Activated T-helper 1 cell treated with Interleukin-2 at 50 U/mL for 16 hours (primary cell): ENCODE measurements at places on chromosomes 3 and 15.

GRCh38 chr3:189902230-189903186 lies 218.2 kb downstream of the P3H2 start:
- DNase-seq = no peak

DNA sequence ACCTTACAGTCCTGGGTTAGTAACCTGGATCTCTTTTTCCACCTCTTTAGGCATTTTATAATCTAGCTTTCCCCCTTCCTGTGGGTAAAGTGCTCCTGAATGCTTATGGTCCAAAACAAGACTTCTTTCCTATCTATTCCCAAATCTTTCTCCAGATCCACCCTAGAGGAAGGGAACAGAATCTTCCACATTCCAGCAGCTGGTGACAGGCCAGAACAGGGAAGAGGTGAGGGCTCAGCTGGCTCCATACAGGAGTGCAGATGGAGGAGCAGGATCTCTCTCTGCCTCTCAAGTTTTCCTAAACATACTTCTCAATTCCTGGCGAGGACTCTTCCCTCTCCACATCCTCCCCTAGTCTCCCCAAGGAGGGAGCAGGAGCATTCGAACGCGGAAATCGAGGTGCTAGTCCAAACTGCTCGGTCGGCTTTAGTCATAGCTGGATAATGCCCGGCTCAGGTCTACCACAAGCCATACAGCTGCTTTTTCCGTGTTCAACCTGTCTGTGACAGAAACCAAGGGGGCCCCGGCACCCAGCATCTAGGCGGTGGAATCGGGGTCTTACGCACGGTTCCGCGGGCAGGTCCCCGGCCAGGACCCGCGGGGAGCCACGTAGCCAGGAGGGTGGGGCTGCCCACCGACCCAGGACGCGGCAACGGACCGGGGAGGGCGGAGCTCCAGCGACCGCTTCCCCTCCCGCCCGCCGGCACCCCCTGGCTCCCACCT lies 4.0 kb downstream of the RASSF1 start:
- no peak for DNase-seq

DNA sequence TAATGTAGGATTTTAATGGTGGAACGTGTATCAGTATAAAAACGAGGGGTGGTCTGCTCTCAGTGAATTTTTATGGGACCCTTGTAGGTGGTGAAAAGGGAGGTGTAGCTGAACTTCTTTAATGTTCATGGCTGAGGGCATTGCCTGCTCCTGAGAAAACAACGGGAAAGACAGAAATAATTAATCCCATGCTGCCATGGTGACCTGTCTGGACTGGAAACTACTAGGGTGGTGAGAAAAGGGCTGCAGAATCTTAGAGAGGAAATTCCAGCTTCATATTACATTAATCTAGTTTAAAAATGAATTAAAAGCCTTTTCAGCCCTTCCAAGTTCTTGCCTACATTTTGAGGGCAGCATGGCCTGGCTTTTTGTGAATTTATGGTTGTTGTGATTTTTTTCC lies 47.6 kb downstream of the ZBTB38 start:
- no peak for DNase-seq

- peak; percentile 27 for DNase-seq
Observed at GRCh38 chr15:84749111-84749991, 959 bp downstream of the ZNF592 start.

- peak; percentile 65 for DNase-seq
Observed at GRCh38 chr15:67456677-67457529, 64.0 kb upstream of the C15orf61 start.

DNA sequence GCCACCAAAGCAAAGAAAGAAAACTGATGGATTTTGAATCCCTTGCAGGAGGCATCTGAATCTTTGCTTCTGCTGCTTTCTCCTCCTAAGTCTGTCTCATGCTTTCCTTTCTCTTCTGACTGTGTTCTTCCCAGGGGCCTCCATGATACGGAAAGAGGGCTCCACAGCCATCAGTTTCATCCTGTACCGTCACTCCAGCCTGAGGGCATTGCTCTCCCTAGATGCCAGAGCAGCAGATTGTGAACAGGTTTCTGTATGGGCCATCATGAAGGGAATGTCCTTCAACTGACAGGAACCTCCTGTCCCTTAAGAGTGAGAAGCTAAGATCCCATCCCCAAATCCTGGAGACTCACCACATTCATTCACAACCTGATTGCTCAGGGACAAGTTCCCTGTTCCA lies 59.2 kb downstream of the KBTBD12 start:
- no peak for DNase-seq

GRCh38 chr3:25044762-25045710 lies 383.0 kb upstream of the RARB start:
- no peak for DNase-seq

GRCh38 chr3:133570139-133570936 lies 3.1 kb upstream of the CDV3 start:
- DNase-seq = no peak

DNA sequence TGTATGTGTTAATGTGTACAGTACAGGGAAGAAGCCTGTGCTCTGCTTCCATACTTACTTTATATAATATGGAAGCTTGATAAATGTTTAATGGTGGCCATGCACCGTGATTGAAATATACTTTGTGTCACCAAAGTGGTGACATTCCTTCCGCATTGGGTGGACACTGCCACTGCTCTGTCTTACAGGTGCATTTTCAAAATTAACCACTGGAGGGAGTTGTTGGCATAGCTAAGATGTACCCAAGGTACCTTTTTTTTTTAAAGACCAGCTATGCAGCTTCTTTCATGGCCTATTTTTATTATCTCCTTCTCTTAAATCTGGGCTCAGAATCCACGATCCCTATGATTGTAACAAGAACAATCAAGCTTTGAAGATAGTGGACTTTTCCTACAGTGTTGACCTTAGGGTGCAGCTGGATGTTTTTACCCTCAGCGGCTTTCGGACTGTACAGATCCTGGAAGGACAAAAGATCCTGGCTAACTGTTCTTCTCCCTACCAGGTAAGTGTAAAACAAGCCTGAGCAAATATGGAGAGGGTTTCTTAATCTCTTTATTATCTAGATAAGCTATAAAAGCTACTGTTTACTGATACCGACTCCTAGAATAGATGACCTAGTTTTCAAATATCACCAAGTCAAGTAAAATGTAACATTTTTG lies 21.6 kb upstream of the PAK6 start:
- DNase-seq = no peak

GRCh38 chr3:57383406-57383805 lies 90.9 kb upstream of the ASB14 start:
- no peak for DNase-seq

- no peak for DNase-seq
Observed at GRCh38 chr3:142723665-142723967, 218 bp upstream of the TRPC1 start.

- no peak for DNase-seq
Observed at GRCh38 chr3:122325769-122326168, 721 bp downstream of the CSTA start.

DNA sequence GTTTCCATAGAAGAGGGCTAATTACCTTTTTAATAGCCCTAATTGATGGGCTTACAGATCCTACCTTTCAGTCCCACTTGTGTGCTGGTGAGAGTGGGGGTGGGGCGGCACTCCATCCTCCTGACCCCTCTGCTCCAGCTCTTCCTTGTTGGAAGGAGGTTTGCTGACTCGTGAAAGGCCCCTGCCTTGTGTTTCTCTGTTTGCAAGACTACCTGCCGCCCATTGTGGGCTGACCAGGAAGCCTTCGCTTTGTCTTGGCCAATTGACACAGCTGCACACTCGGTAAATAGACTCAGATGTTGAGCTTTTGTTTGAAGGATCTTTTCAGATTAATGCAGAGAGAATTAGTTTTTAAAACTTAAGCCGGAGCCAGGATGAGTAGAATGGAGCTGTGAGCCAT lies 197.3 kb upstream of the HES1 start:
- DNase-seq = no peak

DNA sequence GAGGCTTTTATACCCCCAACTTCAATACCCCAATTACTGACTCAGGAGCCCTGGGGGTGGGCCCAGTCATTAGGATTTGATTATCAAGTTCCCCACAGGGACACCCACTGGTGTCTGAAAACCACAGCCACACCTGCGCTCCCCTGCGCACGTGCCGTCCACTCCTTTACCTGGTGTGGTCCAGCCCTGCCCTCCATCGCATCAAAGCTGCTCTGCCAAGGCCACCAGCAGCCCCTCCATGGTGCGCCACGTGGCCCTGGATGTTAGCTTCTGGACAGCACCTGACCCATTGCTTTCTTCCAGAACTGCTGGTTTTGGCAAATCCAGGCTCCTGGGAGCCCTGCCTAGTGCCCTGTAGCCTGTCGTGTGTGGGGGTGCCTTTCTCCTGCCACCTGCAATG lies 136.3 kb downstream of the NSMCE3 start:
- DNase-seq = no peak
